ENCODE measurements at places on chromosomes 3 and 15.

DNA sequence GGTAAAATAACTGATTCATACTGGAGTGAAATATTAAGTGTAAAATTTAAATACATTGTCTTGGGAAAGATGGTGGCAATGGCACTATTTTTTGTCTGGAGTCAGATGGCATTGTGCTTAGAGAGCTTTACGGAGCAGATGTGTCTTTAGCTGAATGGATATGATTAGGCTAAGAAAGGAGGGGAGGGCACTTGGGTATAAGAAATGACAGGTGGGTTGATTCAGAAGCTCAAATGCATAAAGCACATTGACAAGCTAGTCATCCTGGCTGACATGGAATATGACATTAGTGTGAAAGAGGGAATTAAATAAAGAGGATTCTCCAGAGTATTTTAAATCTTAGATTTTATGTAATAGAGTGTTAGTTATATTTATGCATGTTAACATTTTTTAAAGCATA lies 570.1 kb upstream of the CBLB start:
- no peak for DNase-seq

DNA sequence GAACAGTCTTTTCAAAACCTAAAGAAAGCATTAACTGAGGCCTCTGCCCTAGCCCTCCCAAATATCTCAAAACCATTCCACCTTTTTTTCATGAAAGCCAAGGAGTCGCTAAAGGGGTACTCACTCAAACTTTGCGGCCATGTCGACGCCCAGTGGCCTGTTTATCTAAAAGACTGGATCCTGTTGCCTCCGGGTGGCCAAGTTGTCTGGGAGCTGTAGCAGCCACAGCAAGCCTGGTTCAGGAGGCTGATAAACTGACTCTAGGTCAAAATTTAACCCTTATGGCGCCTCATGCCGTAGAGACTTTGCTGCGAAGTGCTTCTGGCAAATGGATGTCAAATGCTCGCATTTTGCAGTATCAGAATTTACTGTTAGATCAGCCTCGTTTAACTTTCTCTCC lies 39.5 kb downstream of the ZBTB11 start:
- no peak for DNase-seq

DNA sequence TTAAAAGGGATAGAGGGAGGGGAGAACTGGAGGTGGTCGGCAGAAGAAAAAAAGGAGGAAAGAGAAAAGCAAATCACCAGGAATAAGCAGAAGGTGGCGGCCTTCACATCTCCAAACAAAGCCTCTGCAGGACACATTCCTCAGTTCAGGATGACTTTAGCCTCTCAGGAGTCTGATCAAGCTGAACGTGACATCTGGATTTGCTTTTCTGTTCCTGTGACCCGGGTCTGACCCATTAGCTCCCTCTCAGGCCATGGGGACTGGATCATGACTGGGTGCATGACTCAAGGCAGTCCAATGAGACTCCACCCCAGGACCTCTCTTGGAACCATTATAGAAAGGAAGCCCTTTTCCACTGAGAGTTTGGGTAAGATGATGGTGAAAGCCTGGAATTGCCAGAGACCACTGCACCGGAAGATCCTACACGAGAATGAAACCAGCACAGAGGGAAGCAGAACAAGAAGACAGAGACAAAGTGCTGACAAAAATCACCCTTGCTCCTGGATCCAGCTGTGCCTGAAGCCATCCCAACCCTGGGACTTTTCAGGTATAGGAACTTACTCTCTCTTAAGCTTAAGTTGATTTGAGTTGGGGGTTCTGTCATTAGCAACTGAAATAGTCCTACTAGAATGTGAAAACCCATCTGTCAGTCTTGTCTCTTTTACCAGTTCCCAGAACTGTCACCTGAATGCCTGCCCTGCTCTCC lies 45.4 kb upstream of the RAD18 start:
- DNase-seq, result no peak

DNA sequence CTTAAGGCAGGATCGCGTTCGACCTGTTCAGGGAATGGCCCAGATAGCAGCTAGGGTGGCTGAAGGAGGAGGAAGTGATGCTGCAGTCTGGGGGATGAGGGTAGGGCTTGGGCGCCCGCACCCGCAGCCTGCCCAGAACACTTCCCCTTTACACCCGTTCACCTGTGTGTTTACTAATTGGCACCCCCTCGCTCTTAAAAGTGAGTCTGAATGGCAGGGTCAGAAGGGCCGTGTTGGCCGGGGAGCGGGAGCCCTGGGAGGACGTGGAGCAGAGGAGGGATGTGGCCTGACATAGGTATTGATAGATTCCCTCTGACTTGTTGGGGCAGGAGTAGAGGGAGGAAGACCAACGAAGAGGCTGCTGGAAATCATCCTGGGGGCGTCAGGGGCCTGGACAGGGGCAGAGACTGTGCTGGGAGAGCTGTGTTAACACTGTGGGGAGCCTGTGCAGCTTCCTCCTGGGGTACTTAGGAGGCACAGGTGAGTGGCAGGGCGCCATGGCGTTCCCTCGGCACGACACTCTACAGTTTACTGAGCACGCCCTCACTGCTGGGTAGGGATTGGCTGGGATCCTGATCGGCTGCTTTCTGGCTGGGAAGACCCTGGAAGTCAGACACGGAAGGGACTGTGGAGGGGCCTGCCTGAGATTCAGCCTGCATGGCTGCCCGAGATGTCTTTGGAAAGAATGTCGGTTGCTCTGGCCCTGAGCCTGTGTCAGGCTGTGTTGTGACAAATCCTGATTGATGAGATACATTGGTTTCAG lies 51.7 kb downstream of the SLC6A6 start:
- DNase-seq, result no peak

DNA sequence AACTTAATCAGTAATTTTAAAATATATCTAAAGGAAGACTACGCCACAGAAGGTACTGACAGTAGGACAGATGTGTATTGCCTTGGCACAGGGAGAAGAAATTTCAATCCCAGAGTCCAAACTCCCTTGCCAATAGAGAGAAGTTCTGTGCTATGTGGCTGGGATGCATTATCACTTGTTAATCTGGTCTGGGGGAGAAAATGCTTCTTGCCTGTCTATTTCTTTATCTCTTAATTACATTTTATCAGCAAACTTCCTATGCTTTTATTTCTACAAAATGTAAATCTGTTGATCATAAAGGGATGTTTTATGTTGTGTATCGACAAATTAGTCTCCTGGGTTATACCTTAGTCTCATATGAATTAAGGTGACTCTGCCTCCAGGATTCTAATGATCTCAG lies 21.7 kb downstream of the RBMS3 start:
- DNase-seq, result no peak

- DNase-seq, result peak; percentile 7
Measured at GRCh38 chr15:61227950-61228936, 859 bp downstream of the RORA start.

DNA sequence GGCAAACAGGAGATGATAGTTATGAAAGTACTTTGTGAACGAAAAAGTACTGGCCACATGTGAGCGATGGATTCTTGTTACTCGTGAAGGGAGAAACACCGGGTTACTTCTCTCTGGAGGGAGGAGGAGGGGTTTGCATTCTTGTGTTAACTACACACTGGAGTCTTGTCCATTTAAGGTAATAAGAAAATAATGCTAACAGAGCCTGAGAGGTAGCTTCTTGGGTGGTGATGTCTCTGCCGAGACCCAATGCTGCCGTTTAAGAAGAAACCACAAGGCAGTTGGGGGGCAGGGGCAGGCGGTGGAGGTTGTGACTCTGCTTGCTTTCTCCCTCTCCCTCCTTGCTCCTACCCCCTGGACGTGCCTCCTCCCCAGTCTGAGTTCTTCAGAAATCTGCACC lies 100.9 kb upstream of the ROPN1 start:
- no peak for DNase-seq

GRCh38 chr3:98705694-98706093 lies 57.4 kb upstream of the ST3GAL6 start:
- DNase-seq, result no peak

- DNase-seq, result no peak
Measured at GRCh38 chr3:167350245-167350862, 29.7 kb downstream of the ZBBX start.

- peak; percentile 55 for DNase-seq
Measured at GRCh38 chr3:179929091-179929529, 107.6 kb downstream of the PEX5L start.

DNA sequence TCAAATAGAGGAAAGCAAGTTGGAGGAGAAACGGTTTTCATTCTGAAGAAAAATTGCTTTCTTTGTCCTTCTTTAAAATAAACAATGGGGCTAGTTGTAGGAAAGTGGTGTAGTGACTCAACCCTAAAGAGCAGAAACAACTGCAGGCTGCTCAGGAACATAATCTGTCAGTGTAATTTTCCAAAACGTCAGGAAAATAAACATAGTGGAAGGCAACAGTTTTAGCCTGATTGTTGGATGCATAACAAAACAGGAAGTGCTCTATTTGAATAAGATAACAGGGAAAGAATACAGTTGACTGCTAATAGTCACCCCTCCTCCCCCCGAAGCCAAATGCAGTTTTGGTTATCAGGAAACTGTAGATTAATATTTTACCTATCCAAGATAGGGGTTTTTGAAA lies 167.6 kb downstream of the ECT2 start:
- no peak for DNase-seq

- DNase-seq, result no peak
Measured at GRCh38 chr3:194941360-194941955, 255.8 kb downstream of the FAM43A start.

- no peak for DNase-seq
Measured at GRCh38 chr3:37540786-37541185, 320.9 kb upstream of the CTDSPL start.

DNA sequence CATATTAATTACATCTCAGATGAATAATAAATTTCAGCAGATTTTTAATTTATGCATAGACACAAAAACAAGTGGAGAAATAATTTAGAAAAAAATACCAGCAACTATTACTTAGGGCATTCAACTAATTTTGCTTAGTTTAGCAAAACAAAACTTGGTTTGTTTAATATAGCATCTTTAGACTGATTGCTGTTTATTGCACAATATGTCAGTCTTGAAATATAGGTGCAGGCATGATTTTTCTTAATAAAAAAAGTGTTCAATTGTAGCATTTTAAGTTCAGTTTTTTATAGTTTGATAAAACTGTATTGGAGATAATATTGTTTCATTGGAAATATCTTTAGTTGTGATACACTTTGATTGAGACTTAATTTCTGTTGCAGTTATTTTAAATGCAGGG lies 161.2 kb upstream of the KCNH8 start:
- DNase-seq, result no peak

GRCh38 chr3:108406661-108407206 lies 103.7 kb downstream of the MYH15 start:
- peak; percentile 15 for DNase-seq

DNA sequence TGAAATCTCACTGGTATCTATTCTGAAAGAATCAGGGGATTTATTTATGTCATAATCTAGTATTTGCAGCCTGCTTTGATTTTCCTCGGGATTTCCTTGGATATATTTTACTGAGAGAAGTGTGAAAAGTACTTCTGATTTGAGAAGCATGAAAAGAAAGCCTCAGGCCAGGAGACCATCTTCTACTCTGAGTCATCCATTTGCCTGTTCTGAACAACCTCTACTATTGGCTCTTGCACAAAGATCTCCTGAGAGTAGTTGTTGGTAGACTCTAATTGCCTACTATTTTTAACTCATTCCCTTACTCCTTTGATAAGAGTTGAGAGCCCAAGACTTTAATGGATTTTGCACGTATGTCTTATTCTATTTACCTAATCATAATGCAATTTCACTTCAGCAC lies 318.9 kb downstream of the BCHE start:
- no peak for DNase-seq

DNA sequence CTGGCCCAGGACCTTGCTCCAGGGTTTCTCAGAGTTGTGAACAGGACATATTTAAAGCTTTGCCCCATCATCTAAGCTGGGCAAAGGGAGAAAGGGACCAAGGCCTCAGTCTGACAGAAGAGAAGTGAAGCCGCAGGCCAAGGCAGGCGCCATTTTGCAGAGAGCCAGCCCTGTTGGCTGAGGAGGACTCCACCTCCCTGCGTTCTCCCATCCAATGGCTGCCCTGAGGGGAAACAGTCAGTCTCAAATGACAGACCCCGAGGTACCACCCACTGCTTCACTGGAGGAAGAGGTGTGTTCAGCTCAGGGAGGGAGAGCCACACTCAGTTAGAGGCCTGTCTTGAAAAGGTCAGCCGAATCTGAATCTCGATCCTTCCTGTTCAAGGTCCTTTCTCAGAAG lies 86.1 kb downstream of the ADAMTS17 start:
- no peak for DNase-seq

DNA sequence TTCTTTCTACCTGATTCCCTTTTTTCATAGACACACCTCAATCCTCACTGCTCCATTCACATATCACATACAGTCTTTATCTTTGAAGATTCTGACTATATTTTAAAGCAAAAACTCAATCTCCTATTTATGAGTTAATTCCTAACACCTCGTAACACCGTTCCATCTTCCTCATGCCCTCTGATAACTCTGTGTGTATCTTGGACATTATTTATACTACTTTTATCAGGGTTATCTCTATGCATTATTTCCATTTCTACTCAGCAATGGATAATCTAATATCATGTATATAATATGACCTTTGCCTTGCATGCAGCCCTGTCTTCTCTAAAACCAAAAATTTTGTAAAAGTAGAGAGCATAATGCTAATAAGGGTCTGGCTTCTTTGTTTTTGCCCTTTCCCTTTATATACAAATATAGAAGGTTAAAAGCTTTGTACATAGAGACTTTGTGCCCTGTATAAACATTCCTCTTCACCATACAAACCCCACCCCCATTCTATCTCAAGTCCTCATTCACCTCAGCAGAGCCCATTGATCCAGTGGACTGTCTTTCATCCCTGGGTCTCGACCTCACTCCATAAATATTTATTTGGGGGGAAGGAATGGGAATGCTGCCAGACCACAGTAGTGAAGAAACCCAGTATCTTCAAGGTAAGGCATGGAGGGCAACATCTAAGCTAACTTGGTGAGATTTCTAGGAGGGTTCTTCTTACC lies 21.8 kb downstream of the TRIM42 start:
- DNase-seq, result no peak

DNA sequence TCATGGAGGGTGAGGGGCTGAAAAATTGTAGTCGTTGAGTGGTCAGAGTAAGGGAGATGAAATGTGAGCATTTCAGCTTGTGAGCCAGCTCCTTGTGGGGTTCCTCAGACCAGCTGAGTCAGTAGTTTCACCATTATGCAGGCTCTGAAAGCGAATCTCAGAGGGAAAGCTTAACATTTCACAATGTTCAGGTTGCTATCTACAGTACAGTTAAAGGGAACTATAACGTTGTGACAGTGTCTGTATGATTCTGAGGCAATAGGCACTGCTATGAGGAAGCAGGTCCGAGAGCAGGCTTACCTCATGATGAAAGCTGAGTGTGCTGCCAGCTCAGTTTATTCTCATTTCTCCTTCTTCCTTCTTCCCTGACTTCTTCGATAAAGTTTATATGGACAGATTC lies 469.6 kb downstream of the EDEM1 start:
- no peak for DNase-seq
